ENCODE measurements at places on chromosomes 16 and 17. TPM values are rescaled to one million over a fixed set of nuclear protein-coding genes. Genes with fewer than 3 reads are reported as not detected.

The TUBG2 gene
- total RNA-seq, result 16.6 TPM

The CPNE7 gene
- 7.5 TPM for total RNA-seq

The CACNG1 gene
- total RNA-seq, result not detected

The C16orf92 gene
- not detected for total RNA-seq

The KIF2B gene
- total RNA-seq, result not detected

The FOXJ1 gene
- 0.48 TPM for total RNA-seq

The GTF3C1 gene
- 103 TPM for total RNA-seq
